ENCODE measurements at places on chromosomes 16 and 17.
A peak's percentile ranks its signal among the peaks of the same experiment; 100 is the strongest.

DNA sequence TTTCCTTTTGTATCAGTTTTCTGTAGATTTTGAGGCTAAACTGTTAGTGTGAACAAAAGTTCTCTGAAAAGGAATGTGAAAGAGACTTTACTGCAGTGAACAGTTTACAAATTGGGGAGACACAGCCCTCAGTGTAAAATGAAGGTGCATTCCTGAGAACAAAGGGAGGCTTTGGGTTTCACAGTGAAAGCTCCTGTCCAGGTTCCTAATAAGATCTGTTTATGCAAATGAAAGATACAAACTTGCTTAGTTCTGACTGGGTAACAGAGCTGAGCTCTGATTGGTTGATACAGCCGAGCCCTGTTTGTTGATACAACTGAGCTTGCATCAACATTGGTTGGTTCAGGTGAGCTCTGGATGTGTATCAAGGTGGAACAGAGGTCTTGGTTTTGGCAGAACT lies 8.3 kb upstream of the CDRT15 start:
- no peak for DNase-seq

DNA sequence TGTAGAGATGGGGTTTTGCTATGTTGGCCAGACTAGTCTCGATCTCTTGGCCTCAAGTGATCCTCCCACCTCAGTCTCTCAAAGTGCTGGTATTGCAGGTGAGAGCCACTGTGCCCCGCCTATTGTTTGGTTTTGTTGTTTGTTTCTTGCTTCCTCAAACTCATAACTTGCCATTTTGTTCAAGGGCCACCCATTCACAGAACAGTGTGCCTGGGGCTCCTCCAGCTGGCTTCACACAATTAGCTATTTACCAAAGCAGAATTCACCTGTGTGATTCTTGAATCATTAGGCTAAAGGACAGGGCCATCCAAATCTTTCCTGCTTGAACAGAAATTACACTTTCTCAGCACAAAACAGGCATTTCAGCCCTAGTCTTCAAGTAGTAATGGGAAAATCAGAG lies 7.2 kb downstream of the ABHD15 start:
- DNase-seq = no peak

- no peak for DNase-seq
These were observed 9.4 kb downstream of the MFSD6L start for GRCh38 chr17:8789743-8790142.

DNA sequence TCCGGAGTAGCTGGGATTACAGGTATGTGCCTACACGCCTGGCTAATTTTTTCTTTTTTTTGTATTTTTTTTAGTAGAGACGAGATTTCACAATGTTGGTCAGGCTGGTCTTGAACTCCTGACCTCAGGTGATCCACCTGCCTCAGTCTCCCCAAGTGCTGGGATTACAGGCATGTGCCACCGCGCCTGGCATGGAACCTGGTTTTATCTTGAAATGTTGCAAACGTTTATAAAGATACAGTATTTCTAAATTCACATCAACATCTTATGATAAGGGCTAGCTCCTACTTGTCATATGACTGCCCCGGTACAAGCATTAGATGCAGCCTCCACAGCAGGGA lies 1.5 kb upstream of the IST1 start:
- no peak for DNase-seq

GRCh38 chr17:82548681-82549303 lies 29.3 kb downstream of the FOXK2 start:
- DNase-seq = peak; percentile 82

DNA sequence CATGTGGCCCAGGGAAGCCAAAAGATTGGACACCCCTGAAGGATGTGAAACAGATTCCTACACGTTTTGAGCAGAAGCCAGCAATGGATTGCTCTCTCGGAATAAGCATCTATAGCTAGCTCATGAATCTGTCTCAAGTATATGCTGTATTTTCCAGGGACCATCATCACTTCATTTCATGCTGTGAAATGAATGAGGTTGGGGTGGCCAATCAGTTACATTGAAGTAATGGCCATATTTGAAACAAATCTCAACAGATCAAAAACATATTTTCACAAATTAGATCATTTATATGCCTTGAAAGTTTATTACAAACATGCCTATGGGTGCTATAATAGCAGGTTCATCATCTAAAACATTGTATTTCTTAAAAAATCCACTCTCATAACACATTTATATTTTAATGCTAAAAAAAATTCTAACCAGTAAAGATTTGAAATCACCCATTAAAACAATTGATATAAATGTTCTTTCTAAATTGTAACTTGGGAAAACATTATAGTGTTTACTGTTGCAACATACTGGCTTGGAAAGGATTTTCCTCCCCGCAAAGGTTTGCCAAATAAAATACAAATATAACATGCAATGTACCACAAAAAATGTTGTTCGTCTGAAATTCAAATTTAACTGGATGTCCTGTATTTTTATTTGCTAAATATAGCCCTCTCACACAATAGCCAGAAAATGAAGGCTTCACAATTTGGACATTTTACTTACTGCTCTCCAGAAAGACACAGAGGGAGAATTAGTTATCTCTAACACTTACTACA lies 743.6 kb downstream of the KCNJ2 start:
- no peak for DNase-seq

GRCh38 chr17:59355702-59356325 lies 24.4 kb downstream of the YPEL2 start:
- no peak for DNase-seq

- DNase-seq = peak; percentile 8
These were observed 1332.3 kb downstream of the CDH11 start for GRCh38 chr16:63789603-63790002.

DNA sequence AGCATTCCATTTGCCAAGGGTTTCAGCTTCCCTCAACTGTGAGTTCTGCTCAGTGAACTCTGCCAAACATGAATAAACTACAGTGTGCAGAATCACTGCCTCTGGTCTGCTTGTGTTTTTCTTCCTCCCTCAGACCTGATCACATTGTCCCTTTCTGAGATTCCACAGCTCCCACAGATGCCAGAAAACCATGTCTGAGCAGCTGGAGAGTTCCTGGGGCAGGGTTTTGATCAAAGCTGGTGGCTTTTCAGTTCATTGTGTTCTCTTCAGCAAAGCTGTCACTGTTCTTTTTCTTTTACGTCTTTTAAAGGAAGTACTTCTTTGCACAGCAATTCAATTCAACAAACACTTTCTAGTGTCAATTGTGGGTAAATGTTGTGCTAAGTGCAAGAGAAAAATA lies 555.8 kb downstream of the RBFOX1 start:
- no peak for DNase-seq

GRCh38 chr17:70479779-70480178 lies 310.4 kb downstream of the KCNJ2 start:
- DNase-seq = no peak

DNA sequence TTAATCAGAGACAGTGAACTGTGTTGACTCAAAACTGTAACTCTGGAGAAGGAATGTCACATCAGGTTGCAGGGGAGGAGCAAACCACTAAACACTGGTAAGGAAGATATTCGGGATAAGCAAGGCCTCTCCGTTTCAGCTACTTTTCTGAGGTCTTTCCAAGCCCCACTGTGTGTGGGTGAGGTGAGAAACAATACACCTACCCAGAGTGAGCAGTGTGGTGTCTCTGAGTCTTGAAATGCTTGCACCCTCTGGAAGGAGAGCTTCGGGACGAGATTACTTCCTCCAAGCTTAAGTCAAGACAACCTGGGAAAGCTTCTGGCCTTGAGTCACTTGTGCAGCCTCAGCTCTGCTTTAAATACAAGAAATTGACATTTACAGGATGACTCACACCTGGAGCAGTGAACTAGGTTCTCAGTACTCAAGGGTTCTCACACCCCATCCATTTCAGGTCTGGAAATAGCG lies 2.5 kb upstream of the MAP3K14 start:
- DNase-seq = no peak

DNA sequence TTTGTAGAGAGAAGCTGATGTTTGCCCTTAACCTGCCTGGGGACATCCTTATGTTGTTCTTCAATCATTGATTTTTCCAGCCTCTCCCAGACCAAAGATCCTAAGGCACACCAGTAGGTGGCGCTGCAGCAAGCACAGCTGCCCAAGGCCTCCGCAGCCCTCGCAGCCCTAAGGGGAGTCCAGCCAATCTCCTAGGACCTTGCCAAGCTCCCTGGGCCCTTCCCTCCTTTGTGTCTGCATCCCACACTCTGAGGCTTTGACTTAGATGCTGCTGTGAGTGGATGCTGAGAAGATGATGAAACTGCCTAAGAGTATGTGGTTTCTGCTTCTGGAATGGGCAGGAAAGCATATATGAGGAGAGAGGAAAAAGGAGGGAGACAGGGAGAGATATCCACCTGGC lies 47.1 kb downstream of the SPACA3 start:
- peak; percentile 30 for DNase-seq

DNA sequence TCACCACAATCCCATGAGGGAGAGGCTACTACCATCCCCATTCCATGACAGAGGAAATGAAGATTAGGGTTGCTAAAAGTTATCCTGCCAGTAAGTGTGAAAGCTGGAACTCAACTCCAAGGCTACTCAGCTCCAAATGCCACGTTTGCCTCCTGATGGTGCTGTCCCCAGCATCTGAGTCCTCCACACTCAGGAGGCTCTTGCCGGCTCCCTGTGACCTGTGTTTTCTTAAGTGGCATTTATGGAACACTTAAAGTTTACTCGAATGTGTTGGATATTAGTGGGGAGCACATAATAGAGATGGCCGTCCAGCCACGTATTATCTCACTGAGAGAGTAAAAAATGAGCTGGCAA lies 267.9 kb downstream of the CBLN1 start:
- no peak for DNase-seq

DNA sequence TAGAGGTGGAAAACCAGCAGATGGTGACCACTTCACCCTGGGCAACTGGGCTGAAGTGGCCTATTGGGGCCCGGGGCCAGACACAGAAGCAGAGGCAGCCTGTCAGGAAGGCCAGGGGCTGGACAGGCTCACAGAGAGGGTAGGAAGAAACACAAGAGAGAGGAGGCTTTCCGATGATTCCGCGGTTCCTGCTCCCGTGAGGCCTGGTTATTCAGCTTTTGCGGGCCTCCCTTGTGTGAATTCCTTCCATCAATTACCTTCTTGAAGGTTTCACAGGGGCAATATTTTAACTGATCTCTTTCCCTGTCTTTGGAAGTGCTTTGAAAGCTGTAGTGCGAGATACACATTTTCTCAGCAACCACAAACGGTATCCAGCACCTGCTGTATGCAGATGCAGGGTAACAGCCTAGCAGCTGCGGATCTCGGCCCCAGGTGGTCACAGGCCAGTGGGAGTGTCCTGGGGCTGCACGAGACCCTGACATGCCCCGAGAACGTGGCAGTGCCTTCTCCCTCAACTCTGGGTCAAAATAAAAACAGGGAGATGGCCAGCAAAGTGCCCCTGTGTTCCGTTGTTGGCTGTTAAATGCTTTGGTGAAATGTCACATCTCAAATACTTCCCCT lies 11.6 kb upstream of the CMIP start:
- DNase-seq = peak; percentile 65

GRCh38 chr17:61770043-61770442 lies 93.3 kb downstream of the BRIP1 start:
- DNase-seq = peak; percentile 16

- no peak for DNase-seq
These were observed 4.3 kb upstream of the ADGRG1 start for GRCh38 chr16:57624044-57624688.

DNA sequence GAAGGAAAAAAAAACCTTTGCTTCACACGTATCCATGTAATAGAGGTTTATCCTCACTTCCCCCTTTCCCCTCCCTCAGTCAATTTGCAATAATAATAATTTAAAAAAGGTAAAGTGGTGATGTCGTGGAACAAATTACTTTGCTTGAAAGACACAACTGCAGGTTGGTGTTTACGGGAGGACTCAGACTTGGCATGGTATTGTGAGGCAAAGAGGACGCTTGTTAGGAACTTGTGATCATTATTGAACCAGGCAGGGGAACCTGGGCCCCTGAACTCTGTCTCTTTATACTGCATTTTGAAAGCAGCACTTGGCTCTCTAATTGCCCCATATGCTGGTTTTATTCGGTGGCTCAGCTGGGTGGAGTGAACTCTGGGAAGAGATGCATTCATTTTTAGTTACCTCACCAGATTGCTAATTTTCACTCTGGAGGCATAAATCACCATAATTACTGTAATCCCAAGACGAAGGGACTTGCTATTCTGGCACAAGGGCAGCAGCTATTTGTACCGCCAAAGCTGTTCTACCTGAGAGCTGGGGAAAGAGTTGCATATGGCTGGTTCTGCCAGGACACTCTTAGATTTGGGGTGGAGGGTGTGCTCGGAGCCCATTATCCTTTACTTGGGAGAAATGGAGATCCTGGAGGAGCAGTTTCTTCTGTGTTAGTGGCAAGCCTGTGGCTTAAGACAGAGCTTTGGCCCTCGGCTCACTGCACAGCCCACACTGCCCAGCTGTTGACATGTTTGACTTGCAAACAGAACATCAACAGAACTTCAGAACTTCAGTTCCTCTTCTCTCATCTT lies 5.7 kb upstream of the DHX8 start:
- DNase-seq = no peak

DNA sequence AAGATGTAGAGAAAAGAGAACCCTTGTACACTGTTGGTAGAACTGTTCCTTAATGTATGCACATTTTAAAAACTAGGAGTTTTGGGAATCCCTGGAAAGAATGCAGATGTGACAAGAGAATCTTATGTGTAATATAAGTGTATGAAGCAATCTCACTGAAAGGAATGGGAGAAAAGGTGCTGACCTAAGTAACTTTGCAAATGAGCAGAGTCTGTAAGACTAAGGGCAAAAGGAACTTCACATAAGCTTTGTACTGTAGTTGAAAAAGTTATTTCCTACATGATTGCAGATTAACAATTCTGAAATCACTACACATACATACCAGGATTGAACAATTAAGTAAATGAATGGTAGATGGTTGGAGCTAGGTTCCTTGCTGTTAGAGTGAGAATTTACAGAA lies 22.3 kb downstream of the CBLN1 start:
- no peak for DNase-seq

DNA sequence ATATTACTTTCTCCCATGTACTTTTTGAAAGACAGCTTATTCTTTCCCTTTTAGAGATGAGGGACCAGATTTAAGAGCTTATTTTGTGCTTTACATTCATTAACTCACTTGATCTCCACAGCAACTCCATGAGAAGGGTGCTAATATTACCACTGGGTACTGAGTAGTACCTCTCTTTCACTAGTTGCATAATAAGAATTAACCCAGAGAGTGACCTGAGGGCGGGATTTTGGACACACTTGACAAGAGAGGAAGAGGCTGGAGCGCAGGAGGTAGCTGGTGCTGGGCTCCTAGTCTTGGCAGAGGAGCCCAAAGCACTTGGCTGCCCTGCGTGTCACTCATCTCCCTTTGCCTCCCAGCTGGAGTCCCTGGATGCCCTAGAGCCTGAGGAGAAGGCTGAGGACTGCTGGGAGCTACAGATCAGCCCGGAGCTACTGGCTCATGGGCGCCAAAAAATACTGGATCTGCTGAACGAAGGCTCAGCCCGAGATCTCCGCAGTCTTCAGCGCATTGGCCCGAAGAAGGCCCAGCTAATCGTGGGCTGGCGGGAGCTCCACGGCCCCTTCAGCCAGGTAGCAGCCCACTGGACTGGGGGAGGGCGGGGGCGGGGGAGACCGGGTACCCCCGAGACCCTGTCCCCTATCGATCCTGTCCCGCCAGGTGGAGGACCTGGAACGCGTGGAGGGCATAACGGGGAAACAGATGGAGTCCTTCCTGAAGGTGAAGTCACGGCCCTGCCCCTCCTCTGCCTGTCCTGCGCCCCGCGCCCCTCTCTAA lies 1.7 kb upstream of the MAZ start:
- DNase-seq = peak; percentile 34

Measured in KBM-7 (cell line).